ENCODE measurements at places on chromosomes 7 and 10.

DNA sequence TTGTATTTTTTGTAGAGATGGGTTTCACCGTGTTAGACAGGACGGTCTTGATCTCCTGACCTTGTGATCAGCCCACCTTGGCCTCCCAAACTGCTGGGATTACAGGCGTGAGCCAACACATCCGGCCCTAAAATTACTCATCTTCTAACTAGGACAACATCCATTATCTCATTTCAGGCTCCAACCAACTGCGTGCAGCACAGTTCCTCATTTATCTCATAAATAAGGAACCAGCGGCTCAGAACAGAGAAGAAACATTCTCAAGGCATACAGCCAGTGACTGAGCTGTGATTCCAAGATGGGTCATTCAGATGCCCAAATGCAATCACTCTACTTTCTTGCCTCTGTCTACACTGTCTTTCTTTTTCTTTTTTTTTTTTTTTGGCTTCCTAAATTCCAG, 356.1 kb downstream of the ELMO1 start:
- DNase-seq = no peak

DNA sequence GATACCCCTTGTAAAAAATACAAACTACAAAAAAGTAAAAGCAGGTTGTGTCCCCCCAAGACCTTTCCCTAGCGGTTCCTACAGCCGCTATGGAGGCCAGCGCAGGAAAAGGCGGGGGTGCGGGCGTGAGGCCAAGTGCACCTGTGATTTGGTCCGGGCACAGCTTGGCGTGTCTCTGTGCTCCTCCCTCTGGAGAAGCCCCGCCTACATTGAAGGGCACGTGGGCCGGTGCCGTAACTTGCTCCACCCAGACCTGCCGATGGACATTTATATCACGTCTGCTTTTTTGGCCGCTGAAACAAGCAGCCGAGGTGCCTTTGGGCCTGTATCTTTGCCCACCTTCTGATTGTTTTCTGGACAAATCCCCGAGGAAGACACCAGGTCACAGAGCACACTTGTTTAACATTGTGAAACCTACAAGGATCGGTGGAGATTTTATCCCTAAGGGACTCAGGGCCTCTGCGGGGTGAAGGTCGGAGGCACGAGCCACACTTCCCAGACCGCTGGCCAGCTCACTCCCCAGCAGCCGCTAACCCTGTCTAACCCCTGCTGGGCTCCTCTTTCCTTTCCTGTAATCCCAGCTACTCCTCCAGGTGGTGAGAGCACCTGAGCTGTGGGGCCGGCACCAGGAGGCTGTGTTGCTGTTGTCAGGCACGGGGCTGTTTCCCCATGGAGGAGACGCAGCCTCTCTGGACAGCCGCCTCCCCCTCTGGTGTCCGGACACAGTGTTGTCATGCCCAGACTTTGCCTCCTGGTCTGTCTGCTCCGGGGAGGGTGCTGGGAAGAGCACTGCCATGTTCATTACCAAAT, 18.8 kb upstream of the INPP5A start:
- no peak for DNase-seq

GRCh38 chr7:94748376-94748775, 92.4 kb upstream of the SGCE start:
- DNase-seq = no peak

- no peak for DNase-seq
Observed at GRCh38 chr7:137441451-137441850, 97.9 kb upstream of the PTN start.

DNA sequence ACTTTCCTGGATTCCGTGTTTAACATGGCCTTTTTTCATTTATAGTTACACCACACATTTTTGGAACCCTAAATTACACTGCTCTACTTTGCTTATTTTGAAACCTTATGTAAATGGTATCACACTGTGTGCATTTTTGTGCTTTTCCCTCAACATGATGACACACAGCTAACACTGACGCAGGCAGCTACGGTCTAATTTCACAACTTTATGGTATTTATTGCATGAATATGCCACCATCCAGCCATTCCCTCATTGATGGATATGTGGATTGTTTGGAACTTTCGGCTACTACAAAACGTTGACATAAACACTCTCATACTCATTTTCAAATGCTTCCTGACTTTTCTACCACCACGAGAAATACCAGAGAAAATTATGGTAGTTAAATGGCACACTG, 6.9 kb downstream of the PAPOLB start:
- no peak for DNase-seq
